ENCODE measurements at places on chromosomes 7 and 10. TPM values are rescaled to one million over a fixed set of nuclear protein-coding genes. Genes with fewer than 3 reads are reported as not detected.
A peak's percentile ranks its signal among the peaks of the same experiment; 100 is the strongest.

BMPER gene
- total RNA-seq = 7.4 TPM

DNA sequence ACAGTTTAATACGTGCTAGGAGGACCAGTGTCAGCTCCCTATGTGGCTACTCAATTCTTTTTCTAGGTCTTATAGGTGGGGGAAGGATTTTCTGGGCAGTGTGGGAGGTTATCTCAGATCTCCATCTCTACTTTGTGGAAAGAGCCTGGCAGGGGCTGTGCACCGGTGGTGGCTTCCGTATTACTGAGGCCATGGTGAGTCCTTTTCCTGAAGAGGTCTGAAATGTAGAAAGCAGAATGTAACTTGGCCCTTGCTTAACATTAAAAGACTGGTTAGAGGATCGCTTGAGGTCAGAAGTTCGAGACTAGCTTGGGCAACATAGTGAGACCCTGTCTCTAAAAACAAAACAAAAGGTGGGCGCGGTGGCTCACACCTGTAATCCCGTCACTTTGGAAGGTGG, 2.7 kb upstream of the TPST1 start:
- no peak for DNase-seq

PNLIPRP3 gene
- total RNA-seq = not detected

DNA sequence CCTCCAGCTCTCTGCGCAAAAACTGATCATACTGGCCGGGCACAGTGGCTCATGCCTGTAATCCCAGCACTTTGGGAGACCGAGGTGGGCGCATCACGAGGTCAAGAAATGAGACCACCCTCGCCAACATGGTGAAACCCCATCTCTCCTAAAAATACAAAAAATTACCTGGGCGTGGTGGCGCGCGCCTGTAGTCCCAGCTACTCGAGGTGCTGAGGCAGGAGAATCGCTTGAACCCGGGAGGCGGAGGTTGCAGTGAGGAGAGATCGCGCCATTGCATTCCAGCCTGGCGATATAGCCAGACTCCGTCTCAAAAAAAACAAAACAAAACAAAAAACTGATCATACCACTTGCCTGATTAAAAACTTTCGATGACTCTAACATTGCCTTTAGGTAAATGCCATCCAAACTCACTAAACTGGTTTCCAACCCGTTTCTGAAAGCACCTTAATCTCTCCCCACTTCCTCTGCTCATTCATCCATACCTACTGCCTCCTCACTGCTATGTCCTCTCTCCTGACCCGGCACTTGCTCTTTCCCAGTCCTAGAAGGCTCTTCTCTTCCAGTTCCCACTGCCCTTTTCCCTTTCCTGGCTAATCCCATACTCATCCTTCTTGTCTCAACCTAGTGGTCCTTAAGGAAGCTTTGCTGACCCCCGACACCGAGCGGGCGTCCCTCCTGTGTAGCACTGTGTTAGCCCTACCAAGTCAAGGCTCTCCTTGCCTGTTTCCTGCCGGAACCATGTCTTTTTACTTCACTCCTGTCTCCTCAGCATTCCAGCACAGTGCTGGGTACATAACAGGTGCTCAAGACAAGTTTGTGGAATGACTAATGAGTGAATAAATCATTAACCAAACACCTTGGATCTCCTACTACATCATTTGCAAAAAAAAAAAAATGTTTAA, 686 bp upstream of the MIOS start:
- DNase-seq = peak; percentile 55

DNA sequence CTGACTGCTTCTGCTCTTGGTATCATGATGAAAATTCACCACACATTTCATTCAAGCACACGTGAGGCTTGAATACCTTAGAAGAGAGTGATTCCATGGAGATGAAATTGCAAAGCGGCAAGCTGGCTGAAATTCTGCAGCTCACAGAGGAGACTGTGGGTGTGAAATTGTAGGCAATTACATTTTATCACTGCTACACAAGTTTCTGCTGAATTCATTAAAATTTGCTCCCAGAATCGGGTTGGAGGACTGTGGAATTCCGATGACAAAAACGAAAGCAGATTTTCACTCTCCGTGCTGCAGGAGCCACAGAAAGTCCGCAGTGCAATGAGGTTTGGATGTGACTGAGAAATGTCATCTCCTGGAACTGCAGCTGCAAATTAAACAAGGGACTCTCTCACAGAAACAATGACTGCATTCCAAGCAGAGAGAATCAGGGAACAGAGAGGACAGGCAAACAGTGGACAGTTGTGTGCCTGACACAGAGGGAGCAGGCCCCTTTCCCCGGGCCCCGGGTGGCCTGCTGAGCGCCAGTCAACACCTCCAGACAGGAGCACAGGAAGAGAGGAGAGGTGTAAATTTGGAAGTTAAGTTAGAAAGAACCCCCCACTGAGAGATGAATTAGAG, 109.1 kb downstream of the C10orf90 start:
- no peak for DNase-seq

DNA sequence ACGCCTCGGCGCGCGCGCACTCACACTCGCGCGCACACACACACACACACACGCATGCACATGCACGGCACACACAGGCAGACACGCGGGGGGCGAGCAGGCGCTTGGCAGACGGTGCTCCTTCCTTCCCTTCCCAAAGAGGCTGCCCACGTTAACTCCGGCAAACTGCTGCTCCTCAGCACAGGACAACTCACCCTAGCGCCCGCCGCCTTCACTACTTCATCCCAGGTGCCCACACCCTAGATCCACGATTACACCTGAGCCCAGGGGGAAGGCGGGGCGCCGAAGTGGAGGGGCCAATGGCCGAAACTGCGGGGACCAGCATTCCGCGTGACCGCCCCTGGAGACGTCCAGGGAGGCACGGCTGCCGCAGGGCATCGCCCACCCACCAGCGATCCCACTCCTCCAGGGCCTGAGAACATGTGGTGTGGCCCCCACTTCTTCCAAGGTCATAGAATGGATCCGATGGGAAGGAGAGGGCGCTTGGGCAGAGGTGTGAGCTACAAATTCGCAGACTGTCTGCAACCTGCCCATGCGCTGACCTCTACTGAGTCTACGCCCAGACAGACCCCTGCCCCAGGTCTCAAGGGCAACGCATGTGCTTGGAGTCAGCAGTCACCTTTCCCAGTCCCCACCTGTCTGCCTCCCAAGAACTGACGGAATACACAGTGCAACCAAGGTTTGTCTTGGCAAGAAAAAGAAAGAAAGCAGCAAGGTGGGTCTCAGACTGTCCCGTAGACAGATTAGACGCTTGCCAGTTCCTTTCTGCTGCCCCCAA, 74.6 kb downstream of the CALN1 start:
- DNase-seq = no peak

GRCh38 chr7:142177869-142178268, 66.4 kb downstream of the MGAM2 start:
- no peak for DNase-seq

GRCh38 chr10:7362471-7362870, 48.4 kb downstream of the SFMBT2 start:
- no peak for DNase-seq

DNA sequence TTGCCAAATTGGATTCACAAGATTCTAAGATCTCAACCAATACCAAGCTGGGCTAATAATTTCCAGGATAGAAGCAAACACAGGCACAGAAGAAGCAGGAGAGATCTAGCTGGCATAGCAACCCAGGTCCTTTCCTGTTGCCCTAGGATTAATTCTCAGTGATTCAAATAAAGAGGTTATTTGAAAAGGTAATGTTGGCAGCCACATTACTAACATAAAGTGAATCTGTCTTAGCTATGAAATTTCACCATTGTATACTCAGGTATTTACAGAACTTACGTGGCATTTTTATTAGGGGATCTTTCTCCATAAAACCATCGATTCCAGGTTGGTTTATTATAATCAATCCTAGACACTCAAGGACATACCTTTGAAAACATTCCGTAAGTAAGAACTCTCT, 379.3 kb upstream of the POM121L12 start:
- no peak for DNase-seq

GRCh38 chr10:101818872-101819633, 809 bp upstream of the OGA start:
- no peak for DNase-seq

GRCh38 chr10:128161031-128161430, 34.8 kb upstream of the MKI67 start:
- no peak for DNase-seq

TLL2 gene
- not detected for total RNA-seq

- no peak for DNase-seq
Measured at GRCh38 chr7:30700941-30701340, 18.7 kb upstream of the CRHR2 start.

- DNase-seq = no peak
Measured at GRCh38 chr7:7131273-7131672, 51.1 kb upstream of the C1GALT1 start.

DNA sequence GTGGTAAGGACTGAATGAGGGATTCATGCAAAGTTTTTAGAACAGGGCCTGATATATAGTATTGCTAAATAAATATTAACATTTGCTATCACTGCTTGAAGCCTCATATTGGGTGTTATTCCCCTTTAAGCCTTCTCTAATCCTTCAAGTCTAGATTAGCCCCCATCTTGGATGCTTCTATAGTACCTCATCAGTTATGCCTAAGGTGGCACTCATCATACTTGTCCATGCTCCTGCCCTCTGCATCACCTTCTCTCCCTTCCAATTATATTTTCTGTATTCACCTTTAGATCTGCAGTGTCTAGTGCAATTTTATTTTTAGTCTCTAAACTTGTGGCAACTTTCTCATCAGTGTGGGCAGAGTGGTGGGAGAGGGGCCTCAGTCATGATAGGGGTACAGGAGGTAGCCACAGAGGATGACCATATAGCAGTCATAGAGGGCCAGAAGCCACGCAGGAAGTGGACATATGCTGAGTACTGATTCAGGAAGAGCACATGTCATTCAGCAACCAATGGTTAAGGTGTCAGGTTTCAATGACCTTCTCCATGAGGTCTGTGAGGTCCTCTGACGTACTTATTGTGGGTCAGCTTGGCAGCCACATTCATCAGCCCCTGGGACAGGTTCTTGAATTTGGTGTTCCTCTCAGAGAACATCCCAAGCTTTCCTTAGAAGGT, 2.5 kb downstream of the ENTPD1 start:
- DNase-seq = no peak

DNA sequence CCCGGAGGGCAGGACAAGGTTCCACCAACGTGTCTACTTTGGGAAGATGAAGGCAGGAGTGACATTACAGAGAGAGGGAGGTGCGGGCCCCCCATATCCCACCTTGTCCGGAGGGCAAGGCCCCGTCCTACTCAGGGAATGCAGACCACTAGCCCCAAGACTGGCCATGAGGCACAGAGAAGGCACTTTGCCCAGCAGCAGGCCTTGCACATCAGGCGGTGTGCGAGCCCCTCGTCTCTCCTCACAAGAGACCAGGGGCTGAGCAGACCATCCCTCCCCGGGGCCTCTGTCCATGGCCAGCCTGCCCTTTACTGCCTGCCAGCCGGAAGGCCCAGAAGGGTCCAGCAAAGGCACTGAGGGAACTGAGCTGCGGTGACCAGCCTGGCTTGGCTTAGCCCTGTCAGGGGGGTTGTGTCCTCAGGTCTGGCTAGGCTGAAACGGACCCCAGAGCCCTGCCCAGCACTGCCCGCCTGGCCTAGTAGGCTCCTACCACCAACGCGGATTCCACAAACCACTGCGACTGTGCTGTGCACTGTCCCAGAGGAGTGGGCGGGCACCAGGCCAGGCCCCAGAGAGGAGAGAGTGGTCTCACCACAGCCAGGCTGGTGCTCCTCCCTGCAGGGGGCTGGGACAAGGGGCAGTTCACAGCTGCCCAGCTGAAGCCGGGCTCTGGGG, 16.7 kb downstream of the CAMK2B start:
- no peak for DNase-seq

- peak; percentile 67 for DNase-seq
Measured at GRCh38 chr10:118754229-118754555, 578 bp downstream of the CACUL1 start.

- DNase-seq = no peak
Measured at GRCh38 chr7:117863618-117864017, 9.6 kb downstream of the CTTNBP2 start.

DNA sequence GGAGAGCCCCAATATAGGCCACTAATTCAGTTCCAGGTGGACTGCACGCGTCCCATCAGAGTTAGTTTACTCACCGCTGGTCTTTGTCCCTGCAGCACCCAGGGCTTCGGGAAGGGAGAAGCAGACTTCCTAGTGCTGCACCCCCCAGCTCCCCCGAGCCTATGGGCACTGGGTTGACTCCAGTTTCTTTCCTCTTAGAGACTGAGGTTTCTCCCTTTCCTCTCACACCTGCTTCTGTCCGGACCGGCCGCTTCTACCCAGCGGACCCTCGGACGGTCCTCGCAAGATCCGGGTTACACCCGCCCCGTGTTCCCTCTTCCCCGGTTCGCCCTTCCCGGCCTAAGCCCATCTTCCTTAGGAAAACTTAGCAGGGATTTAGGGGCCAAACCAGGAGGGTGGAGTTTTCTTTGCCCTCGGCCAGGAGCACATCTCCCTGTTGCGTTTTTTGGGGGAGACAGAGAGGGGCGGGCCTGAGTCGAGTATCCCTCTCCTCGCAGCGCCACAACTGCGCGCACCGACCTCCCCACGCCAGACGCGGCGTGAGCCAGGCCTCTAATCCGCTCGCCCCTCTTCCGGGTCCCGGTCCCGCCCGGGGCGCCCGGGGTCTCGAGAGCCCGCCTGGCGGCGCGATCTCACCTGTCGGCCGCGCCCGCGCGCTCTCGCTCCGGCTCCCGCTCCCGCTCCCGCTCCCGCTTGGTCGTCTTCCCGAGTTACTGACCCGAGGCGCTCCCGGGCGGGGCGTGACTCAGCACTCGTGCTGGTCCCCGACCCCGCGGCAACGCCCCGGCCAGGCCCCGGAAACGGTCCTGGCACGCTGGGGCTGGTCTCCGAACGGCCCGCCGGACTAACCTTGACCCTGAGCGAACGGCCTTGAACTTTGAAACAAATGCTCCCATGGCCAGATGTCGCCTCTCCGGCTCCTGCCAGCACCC, at the start of gene AIFM2:
Gene AIFM2, minus strand, starts transcription at position 728 of the 932 bp plus-strand sequence. CDS start 8,741 bp downstream, outside the sequence.
- DNase-seq = peak; percentile 90

DNA sequence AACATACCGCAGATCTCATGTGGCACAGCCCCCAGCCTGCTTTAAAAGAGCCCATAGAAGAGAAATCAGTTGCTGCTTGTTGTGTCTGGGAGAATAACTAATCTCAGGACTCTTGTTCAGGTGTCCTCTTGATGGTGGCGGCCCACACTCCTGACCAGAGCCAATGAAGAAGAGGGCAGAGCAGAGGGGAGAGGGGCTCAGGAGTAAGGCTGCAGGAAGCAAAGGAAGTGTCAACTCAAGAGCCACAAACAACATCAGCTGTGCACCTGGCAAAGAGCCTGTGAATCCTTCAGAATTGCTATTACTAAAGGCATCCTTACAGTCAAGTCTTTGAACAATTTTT, 59.8 kb upstream of the PTN start:
- DNase-seq = no peak

HOXA2 gene
- total RNA-seq = 1.5 TPM

- DNase-seq = no peak
Measured at GRCh38 chr7:100888988-100889750, at the start of gene UFSP1. Gene UFSP1, minus strand, starts transcription at chr7:100889715. Its CDS starts 444 bp downstream, at chr7:100889271.

GRCh38 chr10:52283174-52283573, 30.9 kb upstream of the DKK1 start:
- DNase-seq = no peak

DNA sequence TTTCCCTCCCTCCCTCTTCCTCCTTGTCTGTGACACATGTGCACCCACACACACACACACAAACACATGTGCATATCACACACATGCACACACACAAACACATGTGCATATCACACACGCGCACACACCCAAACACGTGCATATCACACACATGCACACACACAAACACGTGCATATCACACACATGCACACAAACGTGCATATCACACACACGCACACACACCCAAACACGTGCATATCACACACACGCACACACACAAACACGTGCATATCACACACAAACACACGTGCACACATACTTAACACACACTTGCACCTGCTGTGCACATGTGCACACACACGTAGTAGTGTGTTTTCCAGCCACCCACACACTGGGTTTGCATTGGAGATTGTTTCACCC, 29.4 kb upstream of the KNDC1 start:
- peak; percentile 11 for DNase-seq
